Erythroblast (primary cell): ENCODE measurements at places on chromosomes 16 and 17.

DNA sequence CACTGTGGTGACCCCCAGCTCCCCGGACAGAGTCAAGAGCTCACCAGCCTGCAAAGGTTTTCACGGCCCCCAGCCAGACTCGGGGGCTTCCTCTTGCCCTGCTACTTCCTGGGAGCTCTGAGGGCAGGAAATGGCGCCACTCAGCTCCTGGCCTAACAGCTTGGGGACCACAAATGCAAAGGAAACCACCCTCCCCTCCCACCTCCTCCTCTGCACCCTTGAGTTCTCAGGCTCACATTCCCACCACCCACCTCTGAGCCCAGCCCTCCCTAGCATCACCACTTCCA, 375 bp upstream of the SPN start:
- DNase-seq = no peak

DNA sequence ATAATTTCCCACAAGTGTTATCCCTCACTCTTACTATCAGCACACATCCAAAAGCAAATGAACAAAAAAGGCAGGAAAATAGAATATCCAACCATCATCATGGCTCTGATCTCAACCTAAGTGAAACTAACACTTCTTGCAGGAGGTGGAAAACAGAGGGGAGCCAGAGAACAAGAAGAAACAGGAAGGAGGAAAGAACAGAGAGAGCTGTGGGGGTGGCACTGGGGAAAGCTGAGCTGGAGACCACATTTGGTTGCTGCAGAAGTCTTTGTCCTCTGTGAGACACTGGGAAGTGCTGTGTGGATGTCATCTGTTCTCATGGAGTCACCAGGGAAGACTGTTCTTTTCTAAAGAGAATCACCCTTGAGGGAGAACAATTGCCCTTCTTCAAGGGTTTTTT, 34.7 kb downstream of the GRB7 start:
- no peak for DNase-seq

DNA sequence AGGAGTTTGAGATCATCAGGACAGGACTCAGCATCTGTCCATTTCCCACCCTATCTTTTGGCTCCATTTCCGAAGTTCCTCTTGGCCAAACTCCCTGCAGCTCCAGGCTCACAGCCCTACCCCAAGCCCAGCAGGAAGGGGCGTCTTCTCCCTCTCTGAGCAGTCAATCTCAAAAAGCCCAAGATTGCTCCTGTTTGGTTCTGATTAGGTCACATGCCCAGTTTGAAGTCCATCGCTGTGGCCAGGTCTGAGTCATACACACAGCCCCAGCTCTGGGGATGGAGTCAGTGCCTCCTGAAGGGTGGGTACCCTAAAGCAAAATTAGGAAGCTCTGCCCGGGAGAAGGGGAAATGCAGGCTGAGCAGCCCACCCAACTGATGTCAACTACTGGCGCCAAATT, 23.9 kb downstream of the SNX20 start:
- DNase-seq = no peak

GRCh38 chr16:49652456-49653172, 203.3 kb downstream of the ZNF423 start:
- DNase-seq = no peak

DNA sequence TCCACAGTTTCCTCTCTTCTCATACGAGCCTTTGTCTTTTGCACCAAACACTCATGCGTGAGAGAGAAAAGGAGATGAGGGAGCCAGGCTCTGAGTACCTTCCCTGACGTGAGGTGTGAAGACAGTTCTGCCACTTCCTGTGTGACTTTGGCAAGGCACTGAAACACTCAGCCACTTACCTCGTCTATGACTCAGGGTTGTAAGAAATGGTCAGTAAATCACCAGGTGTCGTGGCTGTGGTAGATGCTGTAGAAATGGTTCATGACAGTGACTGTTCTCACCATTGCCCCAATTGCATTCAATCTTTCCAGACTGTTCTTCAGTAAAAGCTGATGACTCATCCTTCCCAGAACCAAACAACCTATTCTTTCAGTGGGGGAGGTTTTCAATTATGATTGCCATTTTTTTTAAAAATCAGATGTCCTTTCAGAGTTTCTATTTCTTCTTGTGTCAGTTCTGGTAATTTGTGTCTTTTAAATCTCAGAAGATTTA, 49.2 kb upstream of the CBFA2T3 start:
- peak; percentile 36 for DNase-seq

- DNase-seq = no peak
Measured at GRCh38 chr17:40354221-40355122, 10.1 kb downstream of the GJD3 start.

DNA sequence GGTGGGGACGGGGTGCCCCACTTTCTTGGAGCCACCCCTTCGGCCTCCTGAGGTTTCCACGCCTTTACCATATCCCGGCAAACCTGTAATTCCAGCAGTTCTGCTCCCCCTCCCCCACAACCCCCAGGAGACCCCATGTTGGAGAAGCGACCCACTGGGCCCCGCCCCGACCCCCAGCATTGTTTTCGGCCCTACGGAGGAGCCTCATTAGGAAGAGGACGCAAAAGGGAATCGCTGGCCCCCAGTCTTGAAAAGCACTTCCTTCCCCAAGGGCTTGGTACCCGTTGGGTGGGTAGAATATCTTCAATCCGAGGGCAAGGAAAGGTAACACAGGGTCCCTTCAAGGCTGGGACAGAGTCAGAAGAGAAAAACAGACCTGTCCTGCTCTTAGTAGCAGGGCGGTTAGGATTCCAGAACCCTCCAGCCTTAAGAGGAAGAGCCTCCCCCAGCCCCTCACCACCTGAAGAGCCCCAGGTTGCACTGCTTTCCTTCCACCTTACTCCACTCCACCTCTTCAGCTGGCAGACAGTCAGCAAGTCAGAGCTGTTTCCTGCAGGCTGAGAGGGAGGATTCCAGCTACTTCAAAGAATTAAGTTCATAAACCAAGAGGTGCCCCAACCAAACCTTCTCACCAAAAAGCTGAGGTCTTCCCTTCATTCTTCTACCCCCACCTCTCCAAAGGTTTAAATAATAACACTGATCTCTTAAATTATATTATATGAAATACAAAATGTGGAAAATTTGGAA, 803 bp upstream of the TLCD2 start:
- no peak for DNase-seq

GRCh38 chr17:46925185-46925868, 2.4 kb downstream of the GOSR2 start:
- no peak for DNase-seq

DNA sequence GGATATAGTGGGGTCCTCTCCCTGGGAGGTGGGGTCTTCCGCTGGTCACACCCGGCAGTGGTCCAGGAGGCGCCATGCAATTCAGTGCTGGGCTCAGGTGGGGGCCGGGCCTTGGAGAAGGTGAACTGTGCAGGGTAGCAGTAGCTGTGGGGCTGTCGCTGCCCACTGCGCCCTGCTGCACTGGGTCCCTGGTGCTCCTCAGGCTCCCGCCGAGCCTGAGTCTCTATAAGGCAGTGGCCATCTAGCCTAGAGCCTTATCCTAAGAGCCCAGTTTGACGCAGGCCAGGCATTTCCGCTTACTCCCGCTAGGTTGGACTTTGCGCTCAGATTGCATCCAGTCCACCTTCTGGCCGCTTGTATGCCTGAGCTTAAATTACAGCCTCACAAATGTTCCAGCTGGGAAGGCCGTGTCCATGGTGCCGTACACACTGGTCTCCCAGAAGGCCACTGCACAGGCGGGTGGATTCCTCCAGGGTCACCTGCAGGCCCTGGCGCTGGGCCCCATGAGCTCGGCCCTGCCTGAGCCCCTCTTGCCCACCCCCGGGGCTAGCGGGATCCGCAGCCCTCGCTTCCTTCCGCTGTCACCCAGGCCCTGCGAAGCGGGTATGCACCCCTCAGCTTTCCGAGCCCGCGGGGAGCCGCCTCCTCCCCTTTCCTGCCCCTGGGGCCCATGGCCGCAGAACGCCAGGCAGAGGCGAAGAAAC, 1762.2 kb downstream of the TP53TG3F start:
- DNase-seq = no peak

- no peak for DNase-seq
Measured at GRCh38 chr17:41352597-41353366, 2.2 kb upstream of the KRT33A start.

- DNase-seq = no peak
Measured at GRCh38 chr17:80844418-80844990, 147.1 kb upstream of the CHMP6 start.

DNA sequence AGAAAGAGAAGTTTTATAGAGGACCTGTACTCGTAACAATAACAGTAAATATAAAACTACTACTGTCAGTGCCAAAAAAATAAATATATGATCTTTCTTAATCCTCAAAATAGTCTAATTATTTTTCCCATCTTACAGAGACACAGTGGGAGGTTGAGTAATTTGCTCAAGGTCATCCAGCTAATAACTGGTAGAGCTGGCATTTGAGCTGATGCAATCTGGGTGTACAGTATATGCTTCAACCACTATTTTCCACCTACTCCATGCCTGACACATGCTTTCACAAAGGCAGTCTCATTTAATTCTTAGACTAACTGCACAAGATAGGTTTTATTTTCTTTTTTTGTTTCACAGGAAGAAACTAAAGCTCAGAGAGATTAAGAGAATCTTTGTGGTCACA, 33.6 kb downstream of the PIGL start:
- DNase-seq = no peak

DNA sequence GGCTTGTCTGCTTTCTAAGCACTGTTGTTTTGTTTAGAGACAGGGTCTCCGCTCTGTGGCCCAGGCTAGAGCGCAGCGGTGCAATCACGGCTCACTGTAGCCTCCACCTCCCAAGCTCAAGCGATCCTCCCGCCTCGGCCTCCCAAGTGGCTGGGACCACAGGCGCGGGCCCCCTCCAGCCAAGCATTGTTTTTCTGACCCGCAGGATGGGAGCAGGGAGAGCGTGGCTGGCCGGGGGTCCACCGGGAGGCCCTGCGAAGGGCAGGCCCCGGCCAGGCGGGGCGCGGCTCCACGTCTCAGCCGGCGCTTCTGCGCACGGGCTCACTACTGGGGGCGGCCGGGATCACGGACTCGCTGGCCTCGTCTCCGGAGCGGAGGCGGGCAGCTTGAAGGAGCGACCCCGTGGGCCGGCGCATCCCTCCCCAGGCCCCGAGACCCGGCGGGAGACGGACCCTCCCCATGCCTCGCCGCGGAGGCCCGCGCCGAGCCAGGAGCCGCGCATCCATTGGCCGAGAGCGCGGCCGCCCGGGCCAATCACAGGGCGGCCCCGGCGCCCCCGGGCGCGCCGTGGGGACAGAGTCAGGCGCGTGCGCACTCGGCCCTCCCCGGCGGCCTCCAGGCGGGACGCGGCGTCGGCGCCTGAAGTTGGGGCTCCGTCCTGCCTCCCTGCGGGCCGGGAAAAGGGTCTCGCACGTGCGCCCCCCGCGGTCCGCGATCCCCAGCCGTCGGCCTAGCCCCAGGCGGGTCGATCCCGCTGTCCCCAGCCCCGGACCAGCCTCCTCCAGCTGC, 24.9 kb downstream of the ACTG1 start:
- DNase-seq = peak; percentile 82

- DNase-seq = no peak
Measured at GRCh38 chr16:72985148-72985941, 62.6 kb downstream of the ZFHX3 start.

DNA sequence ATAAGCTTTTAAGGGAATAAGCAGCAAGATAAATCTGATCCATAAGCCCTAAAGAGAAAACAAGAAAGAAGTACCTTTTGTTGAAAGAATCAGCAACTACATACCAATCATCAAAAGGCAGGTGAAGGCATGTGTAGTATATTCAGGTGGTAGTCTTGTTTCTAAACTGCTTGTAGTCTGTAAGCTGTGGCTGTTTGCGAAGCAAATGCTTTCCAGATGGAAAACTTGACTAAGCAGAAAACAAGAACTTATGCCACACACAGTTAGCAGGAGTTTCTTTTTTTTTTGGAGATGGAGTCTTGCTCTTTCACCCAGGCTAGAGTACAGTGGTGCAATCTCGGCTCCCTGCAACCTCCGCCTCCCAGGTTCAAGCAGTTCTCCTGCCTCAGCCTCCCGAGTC, 5.7 kb downstream of the CBX1 start:
- no peak for DNase-seq

GRCh38 chr16:102060-102855, 24.2 kb downstream of the MPG start:
- no peak for DNase-seq

DNA sequence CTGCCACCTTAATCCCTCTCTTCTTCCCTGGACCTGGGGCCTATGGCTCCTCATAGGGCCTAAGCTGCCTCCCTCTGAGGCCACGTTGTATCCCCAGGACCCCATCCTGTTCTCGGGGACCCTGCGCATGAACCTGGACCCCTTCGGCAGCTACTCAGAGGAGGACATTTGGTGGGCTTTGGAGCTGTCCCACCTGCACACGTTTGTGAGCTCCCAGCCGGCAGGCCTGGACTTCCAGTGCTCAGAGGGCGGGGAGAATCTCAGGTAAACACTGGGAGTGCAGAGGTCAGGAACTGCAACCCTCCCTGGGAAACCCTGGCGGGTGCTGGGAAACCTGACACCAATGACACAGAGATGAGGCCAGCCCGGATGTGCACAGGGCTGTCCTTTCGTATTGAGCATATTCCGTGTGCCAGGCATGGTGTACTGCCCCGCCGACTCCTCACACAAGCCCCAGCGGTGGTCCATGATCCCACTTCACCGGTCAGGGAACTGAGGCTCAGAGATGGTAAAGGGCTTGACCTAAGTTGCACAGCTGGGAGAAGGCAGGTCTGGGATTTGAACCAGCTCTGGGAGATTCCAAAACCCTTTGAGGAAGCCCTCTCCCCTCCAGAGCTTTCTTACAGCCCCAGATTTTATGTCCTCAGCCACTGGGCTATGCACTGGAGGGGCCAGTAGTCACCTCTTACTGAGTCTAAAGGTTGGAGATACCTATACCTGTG, 22.9 kb downstream of the ANKRD40 start:
- no peak for DNase-seq

DNA sequence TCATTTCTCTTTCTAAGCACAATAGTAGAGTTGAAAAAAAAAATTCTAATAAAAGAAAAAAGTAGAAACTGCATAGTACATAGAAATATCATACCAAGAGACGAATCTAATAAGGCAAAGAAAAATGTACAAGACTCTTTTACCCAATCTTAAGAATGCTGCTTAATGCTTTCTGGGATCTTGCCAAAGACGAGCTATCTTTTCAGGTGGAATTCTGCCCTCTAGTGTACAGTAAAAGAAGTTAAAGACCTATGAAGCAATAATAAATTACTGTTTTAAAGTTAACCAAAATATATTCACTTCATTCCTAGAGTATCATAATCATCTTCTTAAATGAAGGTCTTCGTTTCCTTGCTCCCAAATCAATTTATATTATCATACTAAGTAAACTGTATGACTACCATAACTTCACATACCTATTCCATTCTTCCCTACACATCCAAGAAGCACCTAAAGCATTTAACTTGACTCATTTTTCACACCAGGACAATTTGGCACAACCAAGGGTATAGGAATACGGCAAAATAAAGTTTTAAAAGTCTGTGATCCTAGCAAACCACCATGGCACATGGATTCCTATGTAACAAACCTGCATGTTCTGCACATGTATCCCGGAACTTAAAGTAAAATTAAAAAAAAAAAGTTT, 47.7 kb downstream of the CFDP1 start:
- peak; percentile 93 for DNase-seq

DNA sequence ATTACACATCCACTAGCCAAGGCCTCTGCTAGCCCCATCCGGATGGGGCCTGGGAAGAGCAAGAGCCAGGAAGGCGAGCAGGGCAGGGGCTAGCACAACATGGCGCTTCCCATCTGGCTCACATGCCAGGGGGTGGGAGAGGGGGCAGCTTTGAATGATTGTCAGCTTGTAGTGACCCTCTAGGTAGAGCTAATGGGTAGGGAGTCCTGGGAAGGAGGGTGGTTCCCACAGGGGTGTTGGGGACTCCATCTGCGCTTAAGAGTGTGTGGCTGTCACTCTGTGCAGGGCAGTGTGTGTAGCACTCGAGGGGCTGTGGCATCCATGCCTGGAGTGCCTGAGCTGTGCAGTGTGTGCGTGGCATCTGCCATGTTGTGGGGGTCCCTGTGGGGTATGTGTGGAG, 24.5 kb downstream of the ARHGAP23 start:
- no peak for DNase-seq

GRCh38 chr16:68272507-68273209, 8.3 kb downstream of the SLC7A6 start:
- DNase-seq = no peak
